H9 (cell line): ENCODE measurements at places on chromosomes 5 and 9. TPM values are rescaled to one million over a fixed set of nuclear protein-coding genes. Genes with fewer than 3 reads are reported as not detected.

GRCh38 chr5:1294835-1295649, at the start of gene TERT:
TSS of gene TERT (minus strand) at chr5:1295068. CDS start at chr5:1294989, 79 bp downstream.
- DNase-seq: peak; percentile 83
- H3K36me3 ChIP-seq: no peaks in the 10 kb centered on the region; the same call in 1 of the 3 replicates
- H3K27ac ChIP-seq: no peak within 1 kb of the TSS
- H3K4me3 ChIP-seq: peak within 1 kb of the TSS; percentile 57

Gene SOHLH1
- not detected in 2 replicates for total RNA-seq

- H3K4me1 ChIP-seq: 0 out of 2 replicates have a peak, but pooled peaks cover 5% of the 10 kb centered on the region
- no peaks in the 10 kb centered on the region for H3K36me3 ChIP-seq
These were observed 236.0 kb upstream of the FBXL7 start for GRCh38 chr5:15263942-15264341.

DNA sequence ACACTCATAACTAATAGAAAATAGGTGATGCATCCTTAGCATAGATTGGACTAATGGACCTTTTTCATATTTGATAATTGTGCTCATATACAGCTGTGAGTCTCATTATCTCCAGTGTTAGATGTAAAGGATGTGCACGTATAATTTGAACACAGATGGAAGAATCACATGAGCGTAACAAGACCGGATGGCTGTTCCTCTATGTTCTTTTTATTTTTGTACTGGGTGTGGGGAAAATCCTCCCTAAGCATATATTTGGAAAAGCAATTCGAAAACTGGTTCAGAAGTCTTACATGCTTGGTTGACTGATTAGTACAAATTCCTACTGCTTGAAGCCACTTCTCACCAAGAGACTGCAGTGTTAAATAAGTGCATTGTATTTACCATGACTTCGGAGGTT, 230.2 kb downstream of the AOPEP start:
- H3K4me3 ChIP-seq: no peak overlapping the region
- no peaks in the 10 kb centered on the region for H3K27me3 ChIP-seq
- DNase-seq: no peak
- no peak overlapping the region for H3K27ac ChIP-seq

DNA sequence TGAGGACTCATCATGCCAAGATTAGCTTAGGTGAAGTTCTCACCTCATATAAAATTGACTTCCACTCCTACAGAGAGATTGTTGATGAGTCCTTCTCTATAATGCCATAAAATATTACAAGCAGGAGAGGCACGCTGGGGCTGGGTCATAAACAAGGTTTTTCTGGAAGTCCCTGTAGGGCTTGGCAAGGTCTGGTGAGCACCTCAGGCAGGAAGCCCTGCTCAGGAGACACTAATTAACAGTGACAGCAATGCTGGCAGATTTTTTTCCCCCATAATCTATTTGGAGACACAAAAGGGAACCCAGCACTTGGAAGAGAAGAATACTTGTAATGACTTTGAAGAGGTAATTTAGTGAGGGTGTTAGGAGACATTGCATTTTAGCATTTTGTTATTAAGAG, 118.7 kb downstream of the DIRAS2 start:
- no peaks in the 10 kb centered on the region for H3K27me3 ChIP-seq
- H3K36me3 ChIP-seq: no peaks in the 10 kb centered on the region
- H3K27ac ChIP-seq: no peak overlapping the region
- no peak for DNase-seq

Gene ANKRD31
- total RNA-seq: 0.11 and 0.13 TPM in 2 replicates

- H3K27ac ChIP-seq: no peak overlapping the region
- DNase-seq: no peak
- H3K4me3 ChIP-seq: no peak overlapping the region
- H3K4me1 ChIP-seq: peaks cover 14% of the 10 kb centered on the region; the same call in 1 of the 2 replicates
These were observed 151.2 kb downstream of the ZDHHC21 start for GRCh38 chr9:14542071-14542470.

- no peaks in the 10 kb centered on the region for H3K4me1 ChIP-seq
- no peaks in the 10 kb centered on the region for H3K27me3 ChIP-seq
- DNase-seq: no peak
- H3K4me3 ChIP-seq: no peak overlapping the region
- H3K27ac ChIP-seq: no peak overlapping the region
These were observed 18.3 kb upstream of the FCHO2 start for GRCh38 chr5:72937517-72938061.

DNA sequence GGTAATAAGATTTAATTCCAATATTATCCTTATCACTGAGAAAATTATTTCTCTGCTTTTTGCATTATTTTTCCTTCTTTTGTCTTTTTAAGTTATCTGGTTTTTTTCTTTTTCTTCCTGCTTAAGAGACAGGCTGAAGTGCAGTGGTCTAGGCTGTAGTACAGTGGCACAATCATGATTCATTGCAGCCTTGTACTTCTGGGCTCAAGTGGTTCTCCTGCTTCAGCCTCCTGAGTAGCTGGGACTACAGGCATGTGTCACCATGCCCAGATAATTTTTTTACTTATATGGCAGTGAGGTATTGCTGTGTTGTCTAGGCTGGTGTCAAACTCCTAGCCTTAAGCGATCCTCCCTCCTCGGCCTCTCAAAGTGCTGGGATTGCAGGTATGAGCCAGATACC, 93.9 kb downstream of the SLC44A1 start:
- DNase-seq: no peak
- no peak overlapping the region for H3K27ac ChIP-seq
- H3K27me3 ChIP-seq: no peaks in the 10 kb centered on the region

- peaks cover 12% of the 10 kb centered on the region for H3K4me1 ChIP-seq
- no peak overlapping the region for H3K27ac ChIP-seq
- H3K27me3 ChIP-seq: no peaks in the 10 kb centered on the region
- peaks cover 18% of the 10 kb centered on the region for H3K36me3 ChIP-seq
These were observed 9.2 kb downstream of the ENC1 start for GRCh38 chr5:74631081-74631953.

DNA sequence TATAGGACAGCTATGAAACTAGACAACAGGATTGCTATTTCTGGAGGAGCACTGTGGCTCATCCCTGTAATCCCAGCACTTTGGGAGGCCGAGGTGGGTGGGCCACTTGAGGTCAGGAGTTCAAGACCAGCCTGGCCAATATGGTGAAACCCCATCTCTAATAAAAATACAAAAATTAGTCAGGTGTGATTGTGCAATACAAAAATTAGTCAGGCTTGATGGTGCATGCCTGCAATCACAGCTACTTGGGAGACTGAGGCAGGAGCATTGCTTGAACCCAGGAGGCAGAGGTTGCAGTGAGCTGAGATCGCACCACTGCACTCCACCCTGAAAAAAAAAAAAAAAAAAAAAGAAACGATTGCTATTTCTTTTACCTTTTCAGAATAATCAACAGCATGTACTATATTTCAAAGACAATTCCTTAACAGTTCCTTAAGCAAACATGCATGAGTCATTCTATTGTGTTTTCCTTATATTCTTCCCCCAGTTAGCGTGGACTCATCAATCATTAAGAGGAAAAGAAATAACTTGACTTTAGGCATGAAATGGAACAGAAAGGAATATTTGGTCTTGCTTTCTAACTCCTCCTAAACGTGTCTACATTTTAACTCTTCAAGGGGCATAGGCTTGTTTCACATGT, 162.6 kb downstream of the TAF11L14 start:
- no peak for DNase-seq
- no peaks in the 10 kb centered on the region for H3K36me3 ChIP-seq
- no peaks in the 10 kb centered on the region for H3K4me1 ChIP-seq
- no peak overlapping the region for H3K27ac ChIP-seq

- no peaks in the 10 kb centered on the region for H3K36me3 ChIP-seq
- no peak for DNase-seq
- H3K27me3 ChIP-seq: no peaks in the 10 kb centered on the region
These were observed 248.9 kb downstream of the PIK3R1 start for GRCh38 chr5:68464424-68464823.

DNA sequence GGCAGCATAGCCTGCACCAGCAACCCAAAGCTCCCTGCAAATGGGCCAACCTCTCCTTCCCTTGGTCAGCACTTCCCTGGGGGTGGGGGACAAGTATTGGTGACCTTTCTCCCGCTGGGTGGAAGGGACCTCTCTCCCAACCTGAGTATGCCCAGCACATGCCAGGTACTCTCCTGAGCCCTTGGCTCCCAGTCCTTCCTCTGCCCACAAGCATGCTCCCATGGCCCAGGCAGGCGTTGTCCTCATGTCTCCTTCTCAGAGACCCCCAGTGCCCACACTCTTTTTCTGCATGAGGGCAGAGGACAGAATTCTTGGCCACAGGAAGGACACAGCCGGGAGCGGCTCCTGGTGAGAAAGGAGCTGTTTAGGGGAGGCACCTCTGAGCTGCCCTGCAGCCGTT, 60.3 kb downstream of the PHF2 start:
- peaks cover 43% of the 10 kb centered on the region for H3K36me3 ChIP-seq
- no peak overlapping the region for H3K27ac ChIP-seq
- H3K4me3 ChIP-seq: no peak overlapping the region

DNA sequence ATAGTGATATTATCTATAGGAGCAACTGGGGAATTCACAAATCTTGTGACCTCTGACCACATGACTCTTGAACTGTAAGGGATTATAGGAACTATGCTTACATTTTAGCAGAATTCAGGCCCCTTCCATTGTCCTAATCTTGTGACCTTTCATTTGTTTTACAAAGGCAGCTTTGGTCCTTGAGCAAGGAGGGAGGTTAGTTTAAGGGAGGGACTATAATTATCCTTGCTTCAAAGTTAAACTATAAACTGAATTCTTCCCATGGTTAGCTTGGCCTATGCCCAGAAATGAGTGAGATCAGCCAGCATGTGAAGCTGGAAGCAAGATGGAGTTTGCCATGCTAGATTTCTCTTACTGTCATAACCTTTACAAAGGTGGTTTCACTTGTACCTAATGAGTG, 51.2 kb downstream of the TARS1 start:
- no peaks in the 10 kb centered on the region for H3K27me3 ChIP-seq
- no peak overlapping the region for H3K4me3 ChIP-seq
- peaks cover 20% of the 10 kb centered on the region for H3K36me3 ChIP-seq
- no peaks in the 10 kb centered on the region for H3K4me1 ChIP-seq
- no peak for DNase-seq

DNA sequence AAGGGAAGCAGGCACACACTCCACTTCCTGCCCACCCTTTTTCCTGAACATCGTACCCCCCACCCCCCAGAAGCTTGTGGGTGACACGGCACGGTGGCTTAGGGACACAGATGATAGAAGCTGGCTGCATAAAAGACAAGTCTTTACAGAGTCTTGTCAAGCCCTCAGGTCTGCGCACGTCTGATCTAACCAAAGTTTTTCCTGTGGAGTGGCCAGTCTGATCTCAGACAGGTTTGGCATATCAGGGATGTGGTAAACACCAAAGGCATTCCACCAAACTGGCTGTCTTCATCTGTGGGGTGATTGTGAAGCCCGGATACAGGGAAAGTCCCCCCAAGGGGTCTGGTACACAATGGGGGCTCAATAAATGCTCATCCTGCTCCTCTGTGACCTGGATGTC, 50.0 kb downstream of the CRB2 start:
- H3K4me1 ChIP-seq: no peaks in the 10 kb centered on the region; the same call in 1 of the 2 replicates
- no peaks in the 10 kb centered on the region for H3K36me3 ChIP-seq
- no peaks in the 10 kb centered on the region for H3K27me3 ChIP-seq
- H3K27ac ChIP-seq: no peak overlapping the region
- no peak overlapping the region for H3K4me3 ChIP-seq
- DNase-seq: no peak

Gene MPDZ
- 46.7 and 46.9 TPM in 2 replicates for total RNA-seq

- DNase-seq: no peak
- peak overlapping the region; percentile 60 for H3K4me3 ChIP-seq
- H3K4me1 ChIP-seq: no peaks in the 10 kb centered on the region
- no peaks in the 10 kb centered on the region for H3K36me3 ChIP-seq
- H3K27ac ChIP-seq: no peak overlapping the region
These were observed 28.7 kb downstream of the EXOC3 start for GRCh38 chr5:471750-472058.

DNA sequence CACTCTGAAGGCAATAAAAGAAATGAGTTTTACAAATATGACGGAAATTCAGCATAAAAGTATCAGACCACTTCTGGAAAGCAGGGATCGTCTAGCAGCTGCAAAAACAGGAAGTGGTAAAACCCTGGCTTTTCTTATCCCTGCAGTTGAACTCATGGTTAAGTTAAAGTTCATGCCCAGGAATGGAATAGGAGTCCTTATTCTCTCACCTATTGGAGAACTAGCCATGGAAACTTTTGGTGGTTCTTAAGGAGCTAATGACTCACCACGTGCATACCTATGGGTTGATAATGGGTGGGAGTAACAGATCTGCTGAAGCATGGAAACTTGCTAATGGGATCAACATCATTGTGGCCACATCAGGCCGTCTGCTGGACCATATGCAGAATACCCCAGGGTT, 93.5 kb upstream of the RGMB start:
- no peaks in the 10 kb centered on the region; the same call in 2 of the 3 replicates for H3K36me3 ChIP-seq
- DNase-seq: no peak
- H3K27me3 ChIP-seq: no peaks in the 10 kb centered on the region
- no peaks in the 10 kb centered on the region for H3K4me1 ChIP-seq
- no peak overlapping the region for H3K27ac ChIP-seq

Gene TPPP
- total RNA-seq: 0.44 and 0.48 TPM in 2 replicates
